ENCODE measurements at places on chromosomes 7 and 10. TPM values are rescaled to one million over a fixed set of nuclear protein-coding genes. Genes with fewer than 3 reads are reported as not detected.

KCNH2 gene
- polyA plus RNA-seq = not detected

PRKG1 gene
- 0.46 TPM for polyA plus RNA-seq

TAS2R41 gene
- not detected for polyA plus RNA-seq

DUSP5 gene
- 2.9 TPM for polyA plus RNA-seq

All from immature natural killer cell (primary cell).